Stimulated activated CD4-positive, alpha-beta T cell treated with anti-CD3 and anti-CD28 coated beads, Interleukin-4, amount 100 ng/mL, for 4 hours (primary cell): ENCODE measurements at places on chromosomes 1 and 21.

DNA sequence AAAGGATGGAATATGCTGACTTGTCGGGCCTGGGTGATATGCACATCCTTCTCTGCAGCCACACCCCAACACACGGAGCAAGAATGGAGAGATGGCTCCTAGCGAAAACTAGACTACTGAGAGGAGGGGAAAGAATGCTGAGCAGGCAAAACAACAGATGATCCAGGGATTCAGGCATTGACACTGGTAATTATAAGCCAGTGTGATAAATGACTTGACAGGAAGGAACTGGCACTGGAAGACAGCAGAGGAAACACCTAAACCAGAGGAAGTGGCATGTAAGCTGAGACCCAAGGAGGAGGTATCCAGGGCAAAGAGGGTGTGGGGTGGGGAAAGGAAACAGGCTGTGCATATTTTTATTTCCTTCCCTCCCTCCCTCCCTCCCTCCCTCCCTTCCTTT, 31.7 kb upstream of the KHDRBS1 start:
- no peak for DNase-seq

DNA sequence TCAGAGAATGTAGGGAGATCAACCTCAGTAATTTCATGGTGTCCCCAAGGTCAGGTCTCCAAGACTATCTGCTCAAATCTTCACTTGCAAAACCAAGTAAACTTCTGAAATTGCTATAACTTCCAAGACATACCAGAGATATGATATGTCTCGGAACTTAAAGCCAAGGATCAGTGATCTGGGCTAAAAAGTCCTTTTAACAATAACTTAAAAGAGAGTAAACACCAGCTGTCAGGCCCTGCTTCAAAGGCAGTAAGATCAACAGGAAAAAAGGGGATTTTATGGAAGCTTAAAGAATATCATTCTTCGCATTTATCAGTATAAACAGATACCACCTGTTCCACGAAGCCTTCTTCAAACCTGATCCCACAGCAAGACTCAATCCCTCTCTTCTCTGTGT, 13.7 kb downstream of the UBR4 start:
- no peak for DNase-seq

DNA sequence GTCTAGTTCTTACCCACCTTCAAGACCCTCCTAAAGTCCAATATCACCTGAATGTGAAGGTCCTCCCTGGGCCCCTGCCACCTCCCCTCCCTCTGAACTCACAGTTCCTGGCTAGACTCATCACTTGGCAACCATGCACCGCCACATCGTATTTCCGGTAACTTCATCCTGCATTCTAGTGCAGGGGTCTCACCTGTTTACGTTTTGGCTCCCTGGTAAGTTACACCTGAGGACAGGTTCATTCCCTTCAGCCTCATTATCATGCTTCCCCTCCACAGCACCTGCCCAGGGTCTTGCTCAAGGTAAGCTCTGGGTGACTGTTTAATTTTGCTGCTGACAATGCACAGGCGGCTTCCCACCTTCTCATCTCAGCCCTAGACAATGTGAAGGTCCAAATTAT, 93.1 kb downstream of the MIS18A start:
- DNase-seq: no peak

GRCh38 chr1:181789395-181789794, 272.1 kb downstream of the ZNF648 start:
- no peak for DNase-seq

- DNase-seq: no peak
These were observed 1.5 kb downstream of the TRIM62 start for GRCh38 chr1:33180226-33180910.

DNA sequence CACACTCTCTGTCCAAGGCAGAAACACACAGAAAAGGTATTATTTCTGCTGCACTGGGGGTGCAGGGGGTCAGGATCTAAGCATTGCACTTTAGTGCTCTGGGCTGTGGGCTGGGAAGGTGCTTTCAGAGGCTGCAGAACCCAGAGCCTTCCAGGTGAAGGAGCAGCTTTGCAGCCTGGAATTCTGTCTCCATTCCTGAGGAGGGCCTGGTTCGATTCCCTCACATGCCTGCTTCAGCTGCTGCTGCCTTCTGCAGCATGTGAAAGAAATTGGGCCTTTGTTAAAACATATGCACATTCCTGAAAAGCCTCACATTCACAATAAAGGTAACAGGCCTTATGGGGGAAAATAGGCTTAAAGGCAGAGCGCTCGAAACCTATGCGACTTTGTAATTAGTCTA, 35.9 kb downstream of the VTCN1 start:
- DNase-seq: no peak

- DNase-seq: no peak
These were observed 18.1 kb downstream of the MAPKAPK2 start for GRCh38 chr1:206702803-206703202.

- no peak for DNase-seq
These were observed 79.3 kb upstream of the LAMC2 start for GRCh38 chr1:183106746-183107145.

DNA sequence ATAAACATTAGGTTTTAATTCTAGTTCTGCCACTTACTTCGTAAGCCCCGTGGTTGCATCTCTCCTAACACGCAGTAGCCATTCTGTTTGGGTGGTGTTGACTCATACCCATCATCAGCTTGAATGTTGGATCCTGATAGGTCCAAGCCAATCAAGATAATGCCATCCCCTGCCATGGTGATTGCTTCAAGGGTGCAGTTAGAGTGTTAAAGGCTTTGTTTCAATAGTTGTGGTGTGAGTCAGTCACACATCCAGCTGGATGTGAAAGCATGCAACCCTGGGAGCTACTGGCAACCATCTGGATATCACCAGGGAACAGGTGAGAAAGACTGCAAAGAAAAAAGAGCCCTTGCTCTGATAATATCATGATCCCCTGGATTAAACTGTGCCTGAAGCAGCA, 69.1 kb downstream of the OMA1 start:
- no peak for DNase-seq
